ENCODE measurements at places on chromosomes 13 and 19.

- no peak for DNase-seq
Measured at GRCh38 chr13:106472621-106473020, 62.8 kb downstream of the EFNB2 start.

- no peak for DNase-seq
Measured at GRCh38 chr13:31209172-31209840, 9.5 kb downstream of the B3GLCT start.

DNA sequence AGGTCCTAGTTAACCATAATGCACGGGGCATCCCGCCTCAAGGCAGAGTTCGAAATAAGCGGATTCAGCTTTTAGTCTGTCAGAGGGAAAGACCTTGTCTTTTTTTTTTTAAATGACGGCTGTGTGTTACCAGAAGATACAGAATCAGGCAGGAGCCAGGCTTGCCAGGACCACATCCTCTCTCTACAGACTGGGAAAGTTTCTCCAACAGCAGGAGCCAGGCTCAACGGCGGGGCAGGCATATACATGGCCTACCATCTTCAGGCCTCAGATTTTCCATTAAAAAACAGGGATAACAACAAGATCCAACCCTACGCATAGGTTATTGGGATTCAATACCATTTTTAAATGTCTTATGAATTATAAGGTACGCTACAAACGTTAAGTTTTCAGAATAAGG, 17.8 kb downstream of the IRS2 start:
- no peak for DNase-seq

- no peak for DNase-seq
Measured at GRCh38 chr13:99636728-99637353, 135.6 kb downstream of the TM9SF2 start.

DNA sequence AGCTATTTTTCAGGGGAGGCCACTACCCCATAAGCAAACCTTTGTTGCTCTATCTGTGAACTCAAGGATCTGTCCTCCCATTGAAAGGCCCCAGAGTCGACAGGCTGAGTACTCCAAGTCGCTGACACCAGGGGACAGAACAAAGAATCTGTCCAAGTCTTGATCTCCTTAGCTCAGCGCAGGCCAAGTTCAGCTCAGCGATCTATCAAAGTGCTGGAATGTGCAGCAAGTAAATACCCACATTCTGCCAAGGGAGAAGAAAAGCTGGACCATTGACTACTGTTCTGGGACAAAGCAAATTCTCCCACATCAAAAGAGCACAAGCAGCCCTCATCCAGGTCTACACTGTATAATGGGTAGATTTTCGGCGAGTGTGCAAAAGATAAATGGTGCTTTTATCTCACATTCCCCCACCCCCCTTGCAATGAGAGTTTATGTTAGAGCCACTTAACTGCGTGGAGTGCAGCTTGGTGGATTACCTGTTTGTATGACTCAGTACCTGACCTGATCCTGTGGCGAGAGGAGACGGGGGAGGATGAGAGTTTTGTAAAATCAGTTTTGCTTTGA, 391.7 kb upstream of the SGCG start:
- DNase-seq: no peak

DNA sequence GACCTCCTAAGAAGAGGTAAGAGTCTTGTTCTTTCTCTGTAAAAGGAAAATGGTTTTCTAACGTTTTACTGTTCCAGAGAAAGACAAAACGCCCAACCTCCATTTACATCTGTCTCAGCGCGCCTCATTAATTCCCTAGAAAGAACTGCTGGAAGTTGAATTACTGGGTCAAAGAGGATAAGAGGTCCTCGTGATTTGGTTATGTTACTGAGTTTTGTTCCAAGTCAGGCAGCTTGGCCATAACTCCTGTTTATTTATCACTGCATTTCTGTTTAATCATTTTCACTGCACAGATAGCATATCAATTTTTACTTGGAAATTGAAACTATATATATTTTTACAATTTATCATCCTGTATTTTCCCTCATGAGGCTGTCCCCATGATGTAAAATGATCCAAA, 112.9 kb upstream of the PEG3 start:
- no peak for DNase-seq

GRCh38 chr13:65133094-65133493, 2097.0 kb downstream of the PCDH9 start:
- DNase-seq: no peak

DNA sequence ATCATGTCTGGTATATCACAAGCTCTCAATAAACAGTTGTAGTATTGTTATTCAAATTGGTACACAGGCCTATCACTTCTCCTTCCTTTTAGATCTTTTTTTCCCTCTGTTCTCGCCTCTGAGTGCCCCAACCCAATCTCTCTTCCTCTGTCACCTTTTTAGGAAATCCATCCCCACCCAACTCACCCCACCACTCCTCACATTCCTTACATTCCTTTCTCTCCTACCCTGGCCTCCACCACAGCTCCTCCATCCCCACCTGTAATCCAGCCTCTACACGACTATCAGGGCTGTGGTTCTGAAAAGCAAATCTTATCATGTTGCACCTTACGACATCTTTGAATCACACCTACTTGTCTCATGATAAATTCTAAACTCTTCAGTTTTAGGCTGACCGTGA, 545.4 kb upstream of the GPC6 start:
- DNase-seq: no peak

- DNase-seq: no peak
Measured at GRCh38 chr19:31351056-31351854, 2.0 kb upstream of the TSHZ3 start.

GRCh38 chr13:36713887-36714286, 40.1 kb downstream of the SERTM1 start:
- DNase-seq: no peak

DNA sequence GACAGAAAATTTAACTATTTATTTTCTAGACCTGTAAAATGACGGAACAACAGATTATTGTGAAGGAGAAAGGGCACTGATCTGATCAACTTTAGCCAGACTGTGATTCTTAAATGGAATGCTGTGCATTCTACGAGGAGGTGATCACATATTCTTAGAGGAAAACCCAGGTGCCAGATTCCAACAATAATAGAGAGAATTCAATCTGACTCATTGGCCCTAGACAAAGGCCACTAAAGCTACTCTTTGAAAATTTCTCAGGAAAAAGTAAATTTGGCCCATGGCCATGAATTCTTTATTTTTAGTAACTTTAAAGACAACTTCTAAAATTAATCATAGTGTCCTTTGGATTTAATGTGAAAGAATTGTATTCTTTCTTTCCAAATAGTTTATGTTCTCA, 58.6 kb upstream of the POSTN start:
- DNase-seq: no peak

- DNase-seq: no peak
Measured at GRCh38 chr19:18948075-18948975, 7.3 kb upstream of the HOMER3 start.

GRCh38 chr19:55068950-55069864, 6.3 kb upstream of the RDH13 start:
- DNase-seq: no peak

DNA sequence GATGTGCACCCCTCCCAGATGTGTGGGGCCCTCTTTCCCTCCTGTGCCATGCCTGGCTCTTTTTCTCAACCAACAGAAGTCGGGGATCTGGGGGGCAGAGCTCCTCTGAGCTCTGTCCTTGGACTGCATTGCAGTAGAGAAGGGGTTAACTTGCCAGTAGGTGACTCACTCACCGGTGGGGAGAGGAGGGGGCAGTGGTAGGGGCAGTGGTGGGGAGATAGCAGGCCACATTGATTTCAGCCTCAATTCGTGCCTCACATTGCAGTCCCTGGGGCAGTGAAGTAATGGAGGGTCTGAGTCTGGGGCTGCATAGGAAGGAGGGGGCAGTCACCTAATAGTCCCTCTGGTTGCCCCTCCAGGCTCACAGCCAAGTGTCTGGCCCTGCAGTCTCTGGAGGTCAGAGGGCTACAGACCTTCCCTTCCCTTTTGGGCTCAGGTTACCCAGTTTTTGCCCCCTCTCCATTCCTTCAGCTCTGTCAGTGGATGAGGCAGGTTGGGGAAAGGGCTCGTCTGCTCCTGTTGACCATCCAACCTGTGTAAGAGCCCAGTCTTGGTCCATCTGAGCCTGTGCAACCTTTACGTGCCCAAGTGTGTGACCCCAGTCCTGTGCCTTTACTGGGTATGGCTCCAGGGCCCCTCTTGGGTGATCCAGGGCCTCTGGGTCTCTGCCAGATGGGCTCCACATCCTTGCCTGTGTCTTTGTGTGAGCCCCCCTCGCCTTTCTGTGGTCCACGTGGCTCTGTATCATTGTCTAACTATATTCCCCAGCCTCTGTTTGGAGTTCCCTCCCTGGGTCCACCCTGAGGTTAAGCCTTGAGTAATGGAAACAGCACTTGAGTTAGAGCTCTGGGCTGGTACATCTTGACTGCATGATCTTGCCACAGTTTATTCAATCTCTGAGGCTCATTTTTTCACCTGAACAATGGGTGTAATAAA, 13.0 kb downstream of the CIC start:
- DNase-seq: no peak

- no peak for DNase-seq
Measured at GRCh38 chr19:8028951-8029491, 23.5 kb upstream of the CCL25 start.

- DNase-seq: no peak
Measured at GRCh38 chr13:32629313-32629712, 43.1 kb downstream of the PDS5B start.

- no peak for DNase-seq
Measured at GRCh38 chr13:28297341-28297740, 159.0 kb downstream of the PAN3 start.

- no peak for DNase-seq
Measured at GRCh38 chr19:55083004-55083850, 7.6 kb downstream of the EPS8L1 start.

DNA sequence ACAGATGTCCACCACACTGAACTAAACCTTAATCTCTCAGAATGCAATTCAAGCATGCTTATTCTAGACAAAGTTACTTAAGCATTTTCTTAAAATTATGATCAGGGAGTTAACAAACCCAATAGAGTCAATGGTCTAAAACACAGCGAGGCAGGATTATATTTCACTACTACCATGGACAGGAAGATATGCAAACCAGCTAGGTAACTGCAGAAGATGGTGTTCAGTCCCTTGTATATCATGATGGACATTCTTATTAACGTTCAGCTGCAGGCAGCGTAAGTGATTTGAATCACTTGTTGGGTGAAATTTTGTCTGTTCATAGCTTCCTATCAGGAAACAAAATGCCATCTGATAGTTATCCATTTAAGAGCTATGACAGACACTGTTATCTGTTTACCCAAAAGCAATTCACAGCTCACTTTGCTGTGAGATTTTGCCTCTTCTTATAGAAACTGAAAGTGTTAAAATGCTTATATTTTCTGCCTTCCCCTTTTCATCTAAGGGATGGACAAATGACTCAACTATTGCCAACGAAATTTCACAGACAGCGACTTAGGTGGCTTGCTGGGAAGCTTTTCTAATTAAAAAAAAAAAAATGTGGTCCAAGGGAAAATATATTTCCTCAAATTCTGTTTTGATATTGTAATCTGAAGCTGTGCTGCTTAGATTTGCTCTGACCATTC, 591.9 kb downstream of the DACH1 start:
- no peak for DNase-seq

- DNase-seq: no peak
Measured at GRCh38 chr19:18832306-18833140, 764 bp downstream of the UPF1 start.

GRCh38 chr13:22173610-22174009, 502.7 kb downstream of the FGF9 start:
- DNase-seq: no peak

GRCh38 chr13:94331281-94331680, 148.2 kb downstream of the DCT start:
- DNase-seq: no peak
